ENCODE measurements at places on chromosomes 5 and 9.

- DNase-seq = no peak
Observed at GRCh38 chr5:179355976-179356974, 11.0 kb upstream of the ADAMTS2 start.

GRCh38 chr9:1388216-1388615 lies 338.1 kb downstream of the DMRT2 start:
- DNase-seq = no peak

DNA sequence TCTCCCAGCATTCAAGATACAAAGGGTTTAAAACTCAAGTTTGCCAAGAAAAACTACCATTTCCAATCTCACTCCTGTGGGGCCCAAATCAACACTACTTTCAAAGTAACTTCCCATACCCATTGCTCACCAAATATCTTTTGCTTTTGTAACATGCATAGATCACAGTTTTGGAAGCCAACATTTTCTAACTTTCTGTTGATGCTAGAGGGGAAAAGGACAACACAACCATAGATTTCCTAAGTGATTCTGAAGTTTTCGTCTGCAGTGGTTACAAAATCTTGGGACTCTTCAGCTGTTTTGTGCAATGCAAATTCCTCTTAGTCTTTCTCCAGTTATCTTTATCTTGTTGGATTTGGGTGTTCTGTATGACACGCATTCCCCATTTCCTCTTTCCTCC lies 94.1 kb upstream of the PAPPA start:
- no peak for DNase-seq

DNA sequence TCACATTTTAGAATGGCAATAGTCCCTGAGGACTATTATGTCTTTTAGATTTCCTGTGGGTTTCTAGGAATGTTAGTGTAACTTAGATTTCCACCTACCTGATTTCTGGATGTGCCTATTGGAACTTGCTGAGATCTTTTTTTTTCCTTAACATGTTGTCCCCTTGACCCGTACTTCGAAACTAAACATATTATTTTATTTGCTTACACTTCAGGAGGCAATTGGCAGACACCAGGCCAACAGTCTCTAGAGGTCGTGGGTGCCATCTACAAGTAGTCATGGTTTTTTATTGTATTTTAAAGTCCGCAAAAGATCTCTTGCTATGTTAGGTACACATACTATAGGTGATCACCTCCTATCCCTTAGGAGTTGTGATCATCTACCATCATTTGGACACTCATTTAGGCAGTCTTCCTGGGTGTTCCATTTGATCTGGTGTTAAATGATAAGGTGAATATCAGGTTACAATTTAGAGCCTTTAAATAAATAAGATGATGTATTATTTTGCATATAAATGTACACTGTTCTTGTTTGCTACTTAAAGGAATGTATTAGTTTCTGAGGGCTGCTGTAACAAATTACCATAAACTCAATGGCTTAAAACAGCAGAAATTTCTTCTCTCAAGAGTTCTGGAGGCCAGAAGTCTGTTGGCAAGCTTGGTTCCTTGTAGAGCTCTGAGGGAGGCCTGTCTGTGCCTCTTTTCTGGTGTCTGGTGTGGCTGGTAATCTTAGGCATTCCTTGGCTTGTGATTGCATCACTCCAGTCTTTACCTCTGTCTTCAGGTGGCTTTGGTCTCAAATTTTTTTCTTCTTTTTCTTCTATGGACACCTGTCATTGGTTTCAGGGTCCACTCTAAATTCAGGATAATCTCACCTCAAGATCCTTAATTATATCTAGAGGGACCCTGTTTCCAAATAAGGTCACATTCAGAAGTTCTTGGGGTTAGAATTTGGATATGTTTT lies 64.8 kb downstream of the ZCCHC7 start:
- DNase-seq = no peak

- DNase-seq = no peak
Observed at GRCh38 chr5:93596310-93596675, 13.3 kb downstream of the NR2F1 start.

GRCh38 chr5:6788956-6789649 lies 75.9 kb downstream of the TENT4A start:
- DNase-seq = no peak

GRCh38 chr5:41508186-41508585 lies 2.2 kb downstream of the PLCXD3 start:
- no peak for DNase-seq

DNA sequence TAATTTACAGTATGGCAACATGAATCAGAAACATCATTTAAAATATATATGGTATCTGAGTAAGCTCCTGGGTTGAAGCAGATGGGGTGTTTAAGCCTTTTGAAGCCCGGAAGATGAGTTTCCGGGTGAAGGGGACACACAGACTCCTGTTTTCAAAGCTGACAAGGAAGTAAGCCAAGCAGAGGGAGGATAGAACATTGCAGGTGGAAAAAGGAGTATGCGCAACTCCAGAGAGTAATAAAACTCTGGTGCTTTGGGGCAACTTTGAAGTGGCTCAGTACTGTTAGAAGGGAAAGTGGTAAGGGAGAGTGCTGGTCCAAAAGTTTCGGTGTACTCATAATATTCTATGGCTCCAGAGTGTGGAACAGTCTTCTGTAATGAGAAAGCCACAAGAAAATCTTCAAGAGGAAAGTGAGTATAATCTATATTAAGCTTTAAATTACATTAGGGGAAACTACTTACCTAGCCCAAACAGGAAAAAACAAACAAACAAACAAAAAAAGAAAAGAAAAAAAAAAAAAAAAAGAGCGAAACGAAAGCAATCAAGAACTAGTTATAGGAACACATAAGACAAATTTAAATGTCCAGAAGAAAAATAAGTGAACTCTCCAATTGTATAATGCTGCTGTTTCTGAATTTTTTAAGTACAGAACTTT lies 2.3 kb upstream of the ST8SIA4 start:
- DNase-seq = peak; percentile 37

- no peak for DNase-seq
Observed at GRCh38 chr5:4977416-4978110, 162.6 kb upstream of the ADAMTS16 start.

DNA sequence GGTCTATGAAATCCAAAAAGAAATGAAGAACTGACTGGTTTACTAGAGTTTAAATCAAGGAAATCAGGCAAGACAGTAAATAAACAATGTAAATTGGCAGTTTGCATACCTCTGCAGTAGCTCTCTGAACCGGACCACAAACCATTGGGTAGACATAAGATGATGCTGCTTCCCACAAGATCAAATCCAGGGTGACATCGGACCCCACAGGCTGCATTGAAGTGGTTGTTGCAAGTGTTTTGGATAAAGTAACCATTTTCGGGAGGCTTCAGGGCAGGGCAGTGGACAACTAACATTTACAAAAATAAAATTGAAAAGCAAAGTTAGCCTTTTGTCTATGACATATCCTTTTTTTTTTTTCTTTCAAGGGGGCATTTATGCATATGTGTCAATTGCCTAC lies 66.7 kb downstream of the SVEP1 start:
- no peak for DNase-seq

DNA sequence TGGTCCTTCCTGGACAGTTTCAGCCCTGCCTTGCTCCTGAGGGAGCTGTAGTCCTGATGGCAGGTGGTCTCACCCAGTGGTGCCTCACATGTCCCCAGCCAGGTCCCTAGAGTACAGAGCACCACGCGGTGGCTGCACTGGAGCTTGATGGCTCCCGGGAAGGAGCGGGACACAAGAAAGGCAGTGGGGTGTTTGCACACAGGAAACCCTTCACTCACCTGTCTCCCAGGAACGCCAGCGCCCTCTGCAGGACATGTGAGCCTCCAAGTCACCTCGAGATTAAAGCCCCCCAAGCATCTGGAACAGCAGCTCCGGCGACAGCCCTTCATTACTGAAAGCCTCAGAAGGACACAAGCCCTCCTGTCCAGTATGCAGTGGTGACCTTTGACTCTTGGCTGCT lies 19.9 kb upstream of the TMEM250 start:
- DNase-seq = peak; percentile 75

DNA sequence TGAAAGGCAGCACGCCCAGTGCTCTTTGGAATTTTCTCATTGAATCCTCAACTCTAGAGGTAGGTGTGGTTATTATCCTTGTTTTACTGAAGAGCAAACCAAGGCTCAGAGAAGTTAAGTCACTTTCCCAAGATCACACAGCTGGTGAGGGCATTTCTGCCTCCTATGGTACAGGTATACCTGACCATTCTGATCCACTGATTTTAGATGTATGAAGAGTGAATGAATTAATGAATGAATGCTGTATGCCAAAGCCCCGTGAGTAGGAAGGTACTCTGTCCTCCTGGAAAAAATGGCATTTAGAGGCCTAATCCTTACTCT lies 18.2 kb upstream of the CSF1R start:
- no peak for DNase-seq

- no peak for DNase-seq
Observed at GRCh38 chr5:8349855-8350254, 480.9 kb downstream of the MTRR start.

- no peak for DNase-seq
Observed at GRCh38 chr9:89592963-89593726, 11.7 kb upstream of the GADD45G start.

DNA sequence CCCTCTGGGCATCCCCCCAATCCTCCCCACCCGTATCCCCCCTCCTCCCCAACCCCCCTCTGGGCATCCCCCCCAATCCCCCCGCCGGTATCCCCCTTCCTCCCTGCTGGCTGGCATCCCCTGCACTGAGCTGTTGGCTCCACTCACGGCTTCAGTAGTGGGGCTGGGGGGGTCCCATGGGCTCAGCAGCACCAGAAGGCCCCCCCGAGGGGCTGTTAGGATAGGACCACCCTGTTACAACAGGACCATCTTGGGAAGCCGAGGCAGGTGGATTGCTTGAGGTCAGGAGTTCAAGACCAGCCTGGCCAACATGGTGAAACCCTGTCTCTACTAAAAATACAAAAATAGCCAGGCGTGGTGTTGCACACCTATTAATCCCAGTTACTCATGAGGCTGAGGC lies 42.4 kb downstream of the EXD3 start:
- no peak for DNase-seq

DNA sequence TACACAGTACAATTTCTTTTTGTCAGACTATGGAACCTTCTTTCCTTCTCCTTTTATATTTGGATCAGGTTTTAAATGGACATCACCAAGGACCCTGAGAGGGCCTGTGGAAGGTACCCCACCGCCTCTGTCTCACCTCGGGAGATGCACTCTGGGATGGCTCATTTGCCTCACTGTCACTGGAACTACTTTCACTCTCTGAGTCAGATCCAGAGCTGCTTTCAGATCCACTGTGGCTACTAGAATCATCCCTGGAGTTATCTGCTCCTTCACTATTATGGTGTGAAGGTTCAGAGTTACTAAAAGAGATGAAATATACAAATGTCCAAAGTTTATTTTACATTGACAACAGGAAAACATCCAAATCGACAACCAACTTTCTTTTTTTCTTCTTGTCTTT lies 24.6 kb downstream of the LEAP2 start:
- no peak for DNase-seq

DNA sequence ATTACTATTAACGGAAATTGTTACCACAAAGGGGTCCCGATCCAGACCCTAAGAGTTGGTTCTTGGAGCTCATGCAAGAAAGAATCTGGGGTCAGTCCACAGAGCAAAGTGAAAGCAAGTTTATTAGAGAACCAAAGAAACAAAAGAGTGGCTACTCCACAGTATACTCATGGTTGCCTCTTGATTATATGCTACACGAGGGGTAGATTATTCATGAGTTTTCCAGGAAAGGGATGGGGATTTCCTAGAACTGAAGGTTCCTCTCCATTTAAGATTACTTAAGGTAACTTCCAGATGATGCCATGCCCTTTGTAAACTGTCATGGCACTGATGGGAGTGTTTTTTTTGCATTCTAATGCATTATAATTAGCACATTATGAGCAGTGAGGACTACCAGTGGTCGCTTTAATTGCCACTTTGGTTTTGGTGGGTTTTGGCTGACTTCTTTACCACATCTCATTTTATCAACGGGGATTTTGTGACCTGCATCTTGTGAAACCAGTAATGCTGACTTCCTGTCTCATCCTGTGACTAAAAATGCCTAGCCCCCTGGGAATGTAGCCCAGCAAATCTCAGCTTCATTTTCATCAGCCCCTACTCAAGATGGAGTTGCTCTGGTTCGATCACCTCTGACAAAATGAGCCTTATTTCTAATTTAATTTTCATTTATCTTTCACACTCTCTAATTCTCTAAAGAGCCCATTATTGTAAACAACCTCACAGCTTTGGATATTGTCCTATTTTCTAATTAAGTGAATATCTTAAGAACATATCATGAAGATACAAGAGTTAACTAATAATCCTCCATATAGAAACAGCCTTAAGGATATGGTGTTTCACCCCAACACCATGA lies 336.3 kb downstream of the RASEF start:
- DNase-seq = no peak

- DNase-seq = no peak
Observed at GRCh38 chr9:98523231-98523901, 185.4 kb downstream of the GABBR2 start.

GRCh38 chr5:135950611-135951010 lies 4.2 kb downstream of the LECT2 start:
- DNase-seq = no peak

DNA sequence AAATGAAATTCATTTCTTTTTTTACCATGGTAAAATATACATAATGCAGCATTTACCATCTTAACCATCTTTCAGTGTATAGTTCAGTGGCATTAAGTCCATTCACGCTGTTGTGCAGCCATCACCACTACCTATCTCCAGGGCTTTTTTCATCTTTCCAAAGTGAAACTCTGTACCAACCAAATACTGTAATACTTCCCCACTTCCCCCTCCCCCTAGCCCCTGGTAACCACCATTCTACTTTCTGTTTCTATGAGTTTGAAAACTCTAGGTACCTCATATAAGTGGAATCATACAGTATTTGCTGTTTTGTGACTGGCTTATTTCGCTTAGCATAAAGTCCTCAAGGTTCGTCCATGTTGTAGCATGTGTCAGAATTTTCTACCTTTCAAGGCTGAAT lies 23.4 kb downstream of the SPAAR start:
- peak; percentile 54 for DNase-seq

- no peak for DNase-seq
Observed at GRCh38 chr5:4130819-4131218, 535.2 kb downstream of the IRX1 start.

GRCh38 chr5:15285901-15286583 lies 213.9 kb upstream of the FBXL7 start:
- DNase-seq = no peak

- no peak for DNase-seq
Observed at GRCh38 chr5:26610577-26610976, 427.8 kb downstream of the CDH9 start.

- DNase-seq = no peak
Observed at GRCh38 chr5:39062104-39062503, 12.1 kb downstream of the RICTOR start.

- DNase-seq = no peak
Observed at GRCh38 chr9:82991671-82992070, 71.3 kb downstream of the RASEF start.

DNA sequence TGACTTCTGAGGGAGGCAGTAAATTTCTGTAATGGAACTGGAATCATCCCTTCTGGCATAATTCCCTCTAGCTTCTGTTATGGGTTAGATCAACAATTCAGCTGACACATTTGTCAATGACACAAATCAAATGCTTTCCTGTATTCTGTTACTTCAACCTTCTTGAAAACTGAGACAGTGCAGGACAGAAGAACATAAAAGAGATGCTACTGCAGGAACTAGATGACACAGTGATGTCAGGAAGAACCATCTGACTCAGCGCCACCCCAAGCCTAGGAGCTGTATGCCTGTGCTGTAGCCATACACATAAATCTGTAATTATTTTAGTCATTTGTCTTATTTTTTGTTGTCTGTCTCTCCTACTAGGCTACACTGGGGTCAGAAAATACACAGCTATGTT lies 18.2 kb upstream of the CEP120 start:
- DNase-seq = peak; percentile 89

Data from activated naive CD4-positive, alpha-beta T cell treated with anti-CD3 and anti-CD28 coated beads for 36 hours (primary cell).